ENCODE measurements at places on chromosomes 4 and X.

- no peak for DNase-seq
Measured at GRCh38 chrX:119537487-119537886, 27.7 kb downstream of the STEEP1 start.

DNA sequence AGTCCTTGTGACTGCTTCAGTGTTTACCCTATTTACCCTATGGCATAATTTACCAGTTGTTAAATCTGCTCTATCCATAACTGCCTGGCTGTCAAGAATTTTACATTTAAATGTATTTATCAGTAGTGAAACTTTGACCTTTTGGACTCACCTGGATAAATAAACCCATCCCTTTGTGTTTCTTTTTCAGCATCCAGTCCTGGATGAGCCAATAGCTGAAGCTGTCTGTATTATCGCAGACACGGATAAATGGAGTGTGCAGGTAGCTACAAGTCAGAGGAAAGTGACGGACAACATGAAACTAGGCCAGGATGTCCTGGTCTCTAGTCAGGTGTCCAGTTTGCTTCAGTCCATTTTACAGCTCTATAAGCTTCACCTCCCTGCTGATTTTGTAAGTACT, 122.4 kb downstream of the FNIP2 start:
- no peak for DNase-seq

DNA sequence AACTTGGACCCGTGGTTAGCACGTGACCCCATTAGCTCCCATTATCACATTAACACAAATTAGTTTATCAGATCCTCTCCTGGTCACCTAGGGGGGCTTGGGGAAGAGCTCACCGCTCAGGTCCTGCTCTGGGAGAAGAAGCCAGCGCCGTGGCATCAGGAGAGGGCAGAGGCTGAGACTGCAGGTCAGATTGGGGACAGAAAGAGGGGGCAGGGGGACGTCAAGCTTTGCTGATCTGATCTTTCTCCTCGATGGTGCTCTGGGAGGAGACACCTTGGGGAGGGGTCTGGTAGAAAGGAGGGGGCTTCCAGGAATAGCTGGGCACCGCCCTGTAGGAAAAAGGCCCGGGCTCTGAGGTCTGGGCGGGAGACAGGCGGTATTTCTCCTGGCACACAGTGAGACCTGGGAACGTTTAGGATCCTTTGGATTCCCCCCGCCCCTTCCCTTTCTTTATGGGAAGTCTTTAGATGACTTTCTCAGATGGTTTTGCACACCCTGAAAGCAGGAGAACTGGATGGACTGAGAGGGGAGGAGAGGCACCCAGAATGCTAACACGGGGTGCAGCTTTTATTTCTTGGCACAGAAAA, 9.1 kb upstream of the ELF4 start:
- DNase-seq: no peak

DNA sequence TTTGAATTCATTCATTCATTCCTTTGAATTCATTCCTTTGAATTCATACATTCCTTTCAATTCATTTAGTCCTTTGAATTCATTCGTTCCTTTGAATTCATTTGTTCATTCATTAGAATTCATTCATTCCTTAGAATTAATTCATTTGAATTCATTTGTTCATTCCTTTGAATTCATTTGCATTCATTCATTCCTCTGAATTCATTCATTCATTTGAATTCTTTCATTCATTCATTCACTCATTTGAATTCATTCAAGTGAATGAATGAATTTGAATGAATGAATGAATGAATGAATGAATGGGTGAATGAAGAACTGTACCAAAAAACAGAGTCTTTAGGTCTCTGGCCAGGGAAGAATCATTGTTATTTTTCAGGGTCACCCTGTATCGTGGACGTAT, 216.6 kb downstream of the DHRSX start:
- no peak for DNase-seq

DNA sequence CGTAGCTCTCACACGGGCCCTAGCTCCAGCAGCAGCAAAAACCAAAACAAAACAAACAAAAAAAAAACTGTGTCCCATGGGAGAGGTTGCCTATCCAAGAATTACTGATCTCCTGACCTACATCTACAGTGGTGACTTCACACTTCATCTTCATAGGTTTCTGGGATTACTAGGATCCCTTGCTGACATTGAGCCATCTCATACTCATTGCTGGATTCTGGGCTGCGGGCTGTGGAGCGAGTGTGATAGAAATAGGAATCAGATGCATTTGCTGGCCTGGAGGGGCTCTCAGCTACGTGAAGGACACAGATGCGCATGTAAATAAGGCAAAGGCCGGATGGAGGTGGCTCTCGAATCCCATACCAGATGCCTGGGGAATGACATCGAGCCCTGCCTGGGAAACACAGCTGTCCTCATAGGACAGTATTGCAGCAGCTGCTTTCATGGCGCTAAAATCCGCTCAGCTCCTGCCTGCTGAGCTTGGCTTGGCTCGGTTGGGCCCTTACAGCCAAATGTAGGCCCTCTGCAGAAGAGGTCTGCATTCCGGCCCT, 41.7 kb downstream of the CNGA2 start:
- no peak for DNase-seq

GRCh38 chr4:20395160-20395773, 143.6 kb downstream of the SLIT2 start:
- DNase-seq: peak; percentile 29

- no peak for DNase-seq
Measured at GRCh38 chr4:77582711-77583110, 22.9 kb upstream of the CXCL13 start.

DNA sequence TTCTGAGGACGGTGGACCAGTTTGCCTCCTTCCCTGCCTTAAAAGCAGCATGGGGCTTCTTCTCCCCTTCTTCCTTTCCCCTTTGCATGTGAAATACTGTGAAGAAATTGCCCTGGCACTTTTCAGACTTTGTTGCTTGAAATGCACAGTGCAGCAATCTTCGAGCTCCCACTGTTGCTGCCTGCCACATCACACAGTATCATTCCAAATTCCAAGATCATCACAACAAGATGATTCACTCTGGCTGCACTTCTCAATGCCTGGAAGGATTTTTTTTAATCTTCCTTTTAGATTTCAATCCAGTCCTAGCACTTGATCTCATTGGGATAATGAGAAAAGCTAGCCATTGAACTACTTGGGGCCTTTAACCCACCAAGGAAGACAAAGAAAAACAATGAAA, 255.3 kb downstream of the RAPGEF2 start:
- DNase-seq: no peak

DNA sequence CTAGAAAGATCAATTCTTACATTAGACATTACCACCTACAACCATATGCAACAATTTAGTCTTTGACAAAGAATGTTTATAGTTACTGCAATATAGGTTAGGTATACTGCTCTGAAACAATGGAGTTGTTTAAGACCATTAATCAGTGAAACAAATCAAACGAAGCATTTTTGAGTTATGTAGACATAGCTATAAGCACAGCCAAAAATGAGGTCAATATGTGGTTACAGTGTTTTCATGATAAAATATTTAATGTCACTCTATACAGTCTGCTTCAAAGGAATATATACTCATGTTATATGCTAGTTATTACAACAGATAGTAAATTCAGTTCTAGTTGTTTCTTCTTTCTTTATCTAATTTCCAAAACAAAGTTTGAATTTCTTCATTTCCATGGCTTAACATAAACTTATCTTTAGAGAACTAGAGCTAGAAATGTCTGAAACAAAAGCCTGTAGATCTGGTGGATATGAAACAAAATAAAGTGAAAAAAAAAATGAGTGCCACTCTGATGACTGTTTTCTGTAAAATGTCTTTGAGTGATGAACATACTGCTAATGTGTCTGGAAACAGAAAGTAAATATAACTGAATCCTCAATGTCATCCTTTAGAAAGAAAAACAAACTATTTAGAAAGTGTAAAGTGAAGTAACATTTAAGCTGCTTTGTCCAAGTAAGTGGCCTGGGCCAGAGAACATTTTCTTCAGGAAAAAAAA, 809.0 kb downstream of the FAT4 start:
- DNase-seq: no peak

GRCh38 chrX:44428989-44429627, 85.6 kb upstream of the EFHC2 start:
- DNase-seq: peak; percentile 34

GRCh38 chr4:152074573-152074972, 313.8 kb upstream of the GATB start:
- no peak for DNase-seq

DNA sequence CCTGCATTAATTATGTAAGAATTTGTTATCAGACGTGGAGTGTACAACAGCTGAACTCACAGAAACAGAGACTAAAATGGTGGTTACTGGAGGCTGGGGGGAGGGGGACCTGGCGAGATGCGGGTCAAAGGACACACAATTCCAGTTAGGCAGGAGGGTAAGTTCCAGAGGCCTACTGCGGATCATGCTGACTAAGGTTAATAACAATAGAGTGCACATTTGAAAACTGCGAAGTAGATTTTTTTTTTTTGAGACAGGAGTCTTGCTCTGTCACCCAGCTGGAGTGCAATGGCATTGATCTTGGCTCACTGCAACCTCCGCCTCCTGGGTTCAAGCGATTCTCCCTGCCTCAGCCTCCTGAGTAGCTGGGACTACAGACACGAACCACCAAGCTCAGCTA, 7.6 kb downstream of the AGA start:
- no peak for DNase-seq

GRCh38 chr4:86036736-86037135, 323.1 kb downstream of the MAPK10 start:
- DNase-seq: no peak

- no peak for DNase-seq
Measured at GRCh38 chr4:37757761-37758160, 68.7 kb upstream of the PGM2 start.

- no peak for DNase-seq
Measured at GRCh38 chr4:15964159-15964558, 1.2 kb upstream of the FGFBP2 start.

DNA sequence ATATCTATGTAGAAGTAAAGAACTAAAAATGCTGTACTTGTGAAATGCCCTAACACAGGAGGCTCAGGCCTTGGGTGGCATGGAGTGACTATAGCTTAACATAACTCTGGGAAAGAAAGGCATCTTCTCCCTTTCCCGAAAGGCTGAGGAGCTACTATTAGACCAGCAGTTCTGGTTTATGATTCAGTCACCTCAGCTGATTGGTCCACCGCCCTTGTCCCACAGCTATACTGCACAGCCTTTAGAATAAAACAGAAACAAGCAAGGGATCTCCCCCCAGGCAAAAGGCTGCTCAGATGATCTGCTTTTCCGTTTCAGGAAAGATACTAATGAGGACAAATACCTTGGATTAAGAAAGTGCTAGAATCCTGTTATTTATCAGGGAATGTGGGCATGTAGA, 171.3 kb downstream of the SNCA start:
- DNase-seq: no peak

GRCh38 chr4:14920237-14920636, 82.0 kb upstream of the CPEB2 start:
- no peak for DNase-seq

GRCh38 chrX:143058120-143058519, 32.4 kb downstream of the SPANXN4 start:
- no peak for DNase-seq

- DNase-seq: no peak
Measured at GRCh38 chr4:84578540-84579402, 4.2 kb upstream of the CDS1 start.

DNA sequence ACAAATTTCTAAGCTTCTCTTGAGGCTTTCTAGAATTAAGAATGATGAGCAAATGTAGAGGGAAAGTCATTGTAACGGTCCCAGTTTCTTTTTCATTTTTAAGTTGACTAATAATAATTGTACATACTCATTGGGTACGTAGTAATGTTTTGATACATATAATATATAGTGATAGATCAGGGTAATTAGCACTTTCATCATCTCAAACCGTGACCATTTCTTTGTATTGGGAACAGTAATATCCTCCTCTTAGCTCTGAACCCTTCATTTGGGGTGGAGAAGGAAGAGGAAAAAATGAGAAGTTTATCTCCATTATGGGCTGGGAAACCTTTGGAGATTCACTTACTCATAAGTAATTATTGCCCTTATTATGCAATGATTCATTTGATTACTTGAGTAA, 39.0 kb upstream of the GBA3 start:
- DNase-seq: no peak

All from mucosa of gallbladder (tissue), 1 donor.